ENCODE measurements at places on chromosomes 1 and 21. TPM values are rescaled to one million over a fixed set of nuclear protein-coding genes. Genes with fewer than 3 reads are reported as not detected.

AXDND1 gene
- not detected for total RNA-seq

ADCY10 gene
- total RNA-seq = 0.09 TPM

TSPAN2 gene
- total RNA-seq = 0.76 TPM

CACNA1S gene
- not detected for total RNA-seq

CSMD2 gene
- total RNA-seq = not detected

DNA sequence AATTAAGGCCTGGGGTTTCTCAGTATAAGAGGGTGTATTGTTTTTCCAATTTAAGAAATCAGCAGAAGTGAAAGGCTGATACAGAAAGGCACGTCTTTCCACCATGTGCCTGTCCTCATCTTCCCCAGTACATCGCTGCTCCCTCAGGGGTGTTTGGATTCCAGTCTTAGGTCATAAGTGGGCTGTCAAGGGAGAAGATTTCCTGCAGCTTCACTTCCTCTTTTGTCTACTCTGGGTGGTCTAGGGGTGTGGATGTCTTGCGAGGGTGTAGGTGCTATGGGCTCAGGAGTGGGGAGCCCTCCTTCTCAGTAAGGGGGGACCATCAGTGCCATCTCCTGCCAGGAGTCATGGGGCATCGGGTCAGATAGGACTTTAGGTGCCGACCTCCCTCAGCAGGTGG, 999.8 kb upstream of the NCAM2 start:
- H3K4me3 ChIP-seq = no peak overlapping the region
- H3K4me1 ChIP-seq = no peaks in the 10 kb centered on the region
- no peaks in the 10 kb centered on the region for H3K36me3 ChIP-seq

DNA sequence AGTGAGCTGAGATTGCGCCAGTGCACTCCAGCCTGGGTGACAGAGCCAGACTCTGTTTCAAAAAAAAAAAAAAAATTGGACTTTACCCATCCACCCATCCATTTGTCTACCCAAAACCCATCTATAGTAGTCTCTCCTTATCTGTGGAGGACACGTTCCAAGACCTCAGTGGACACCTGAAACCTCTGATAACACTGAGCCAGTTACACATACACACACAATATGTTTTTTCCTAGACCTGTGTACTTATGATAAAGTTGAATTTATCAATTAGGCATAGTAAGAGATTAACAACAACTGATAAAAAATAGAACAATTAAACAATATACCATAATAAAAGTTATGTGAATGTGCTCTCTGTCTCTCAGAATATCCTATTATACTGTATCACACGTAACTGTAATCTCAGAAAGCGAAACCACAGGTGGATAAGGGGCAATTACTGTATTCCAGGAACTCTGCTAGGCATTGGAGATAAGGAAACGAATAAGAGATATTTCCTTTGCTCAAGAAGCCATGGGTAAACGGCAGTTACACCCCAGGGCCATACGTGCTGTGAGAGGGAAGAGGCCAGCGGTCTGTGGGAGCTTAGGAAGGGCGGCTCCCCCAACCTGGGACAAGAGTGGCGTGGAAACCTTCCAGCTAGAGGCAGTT, 84.2 kb upstream of the DISP3 start:
- H3K36me3 ChIP-seq = no peaks in the 10 kb centered on the region
- no peak for DNase-seq
- H3K27ac ChIP-seq = no peak overlapping the region
- peaks cover 5% of the 10 kb centered on the region for H3K4me1 ChIP-seq
- no peak overlapping the region for H3K4me3 ChIP-seq
- H3K27me3 ChIP-seq = peaks cover 8% of the 10 kb centered on the region

DNA sequence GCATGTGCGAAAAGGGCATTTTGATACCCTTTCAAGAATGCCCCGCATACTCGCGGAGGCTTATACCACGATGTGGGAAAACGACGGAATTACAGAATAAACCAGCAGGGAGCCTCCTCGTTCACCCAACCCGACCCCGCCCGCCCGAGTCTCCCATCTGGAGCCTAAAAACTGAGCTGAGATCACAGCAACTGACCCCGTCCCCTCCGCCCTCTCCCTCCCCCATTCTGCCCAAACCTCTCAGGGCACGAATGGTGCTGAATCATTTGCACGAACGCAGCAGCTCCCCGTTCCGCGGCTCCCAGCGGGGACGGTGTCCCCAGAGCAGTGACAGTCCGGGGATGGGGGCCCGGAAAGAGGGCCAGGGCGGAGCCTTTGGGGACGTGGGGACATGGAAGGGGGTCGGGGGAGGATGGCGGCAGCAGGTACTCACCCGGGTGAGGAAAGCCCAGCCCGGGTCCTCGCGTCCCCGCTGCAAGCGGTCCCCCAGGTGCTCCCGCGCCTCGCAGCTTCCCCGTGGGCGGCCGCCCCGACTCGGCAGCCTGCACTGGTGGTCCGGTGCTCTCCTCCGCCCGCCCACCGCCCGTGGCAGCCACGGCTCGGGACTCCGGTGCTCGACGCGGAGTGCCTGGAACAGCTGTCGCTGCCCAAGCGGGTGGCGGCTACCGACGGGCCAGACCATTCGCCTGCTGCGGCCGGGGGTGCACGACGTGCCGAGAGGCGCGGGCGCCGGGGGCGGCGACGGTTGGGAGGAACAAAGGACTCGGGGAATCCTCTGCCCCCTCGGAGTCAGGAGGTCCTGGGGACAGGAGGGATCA, at the start of gene TTLL7:
Gene TTLL7, minus strand, starts transcription at position 635 of the 818 bp plus-strand sequence. CDS start 46,921 bp downstream, outside the sequence.
- peak; percentile 63 for DNase-seq
- H3K4me1 ChIP-seq = peaks cover 17% of the 10 kb centered on the region
- H3K27me3 ChIP-seq = peaks cover 60% of the 10 kb centered on the region

DNA sequence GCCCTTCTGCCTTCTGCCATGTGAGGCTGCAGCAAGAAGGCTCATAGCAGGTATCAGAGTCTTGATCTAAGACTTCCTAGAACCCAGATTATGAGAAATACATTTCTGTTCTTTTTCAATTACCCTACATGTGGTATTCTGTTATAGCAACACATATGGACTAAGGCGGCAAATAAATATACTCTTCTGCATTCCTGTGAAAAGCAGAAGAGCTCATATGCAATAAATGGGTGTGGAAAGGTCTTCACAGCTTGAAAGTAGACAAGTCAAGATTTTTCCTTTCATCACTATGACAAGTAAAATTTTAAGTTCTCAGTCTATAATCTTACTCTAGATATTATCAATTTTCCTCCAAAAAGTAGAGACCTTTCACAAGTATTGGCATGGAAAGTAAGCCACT, 36.6 kb downstream of the TNFSF18 start:
- H3K27ac ChIP-seq = no peak overlapping the region
- no peaks in the 10 kb centered on the region for H3K4me1 ChIP-seq
- DNase-seq = no peak
- H3K4me3 ChIP-seq = no peak overlapping the region
- H3K36me3 ChIP-seq = no peaks in the 10 kb centered on the region
- H3K27me3 ChIP-seq = peaks cover 13% of the 10 kb centered on the region

DNA sequence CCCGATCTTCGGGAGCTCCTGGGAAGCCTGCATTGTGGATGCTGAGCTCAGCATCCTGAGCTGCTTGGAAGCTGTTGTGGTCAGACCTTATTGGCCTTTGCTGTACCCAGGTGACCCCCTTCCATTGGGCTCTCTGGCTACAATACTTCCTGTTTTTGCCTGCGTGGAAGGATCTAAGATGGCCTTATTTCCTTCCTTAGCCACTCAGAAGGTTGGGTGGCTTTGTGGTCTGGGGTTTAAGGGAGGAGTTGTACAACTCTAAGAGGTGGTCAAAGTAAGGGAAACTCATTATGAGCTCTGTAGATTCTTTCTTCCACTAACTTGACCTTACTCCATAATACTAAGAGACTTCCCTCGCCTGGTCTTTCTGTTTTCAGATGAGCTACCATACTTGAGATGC, 17.7 kb downstream of the PFKFB2 start:
- no peaks in the 10 kb centered on the region for H3K36me3 ChIP-seq
- no peak overlapping the region for H3K27ac ChIP-seq
- peaks cover 15% of the 10 kb centered on the region for H3K27me3 ChIP-seq
- H3K4me1 ChIP-seq = peaks cover 17% of the 10 kb centered on the region
- no peak for DNase-seq

DNA sequence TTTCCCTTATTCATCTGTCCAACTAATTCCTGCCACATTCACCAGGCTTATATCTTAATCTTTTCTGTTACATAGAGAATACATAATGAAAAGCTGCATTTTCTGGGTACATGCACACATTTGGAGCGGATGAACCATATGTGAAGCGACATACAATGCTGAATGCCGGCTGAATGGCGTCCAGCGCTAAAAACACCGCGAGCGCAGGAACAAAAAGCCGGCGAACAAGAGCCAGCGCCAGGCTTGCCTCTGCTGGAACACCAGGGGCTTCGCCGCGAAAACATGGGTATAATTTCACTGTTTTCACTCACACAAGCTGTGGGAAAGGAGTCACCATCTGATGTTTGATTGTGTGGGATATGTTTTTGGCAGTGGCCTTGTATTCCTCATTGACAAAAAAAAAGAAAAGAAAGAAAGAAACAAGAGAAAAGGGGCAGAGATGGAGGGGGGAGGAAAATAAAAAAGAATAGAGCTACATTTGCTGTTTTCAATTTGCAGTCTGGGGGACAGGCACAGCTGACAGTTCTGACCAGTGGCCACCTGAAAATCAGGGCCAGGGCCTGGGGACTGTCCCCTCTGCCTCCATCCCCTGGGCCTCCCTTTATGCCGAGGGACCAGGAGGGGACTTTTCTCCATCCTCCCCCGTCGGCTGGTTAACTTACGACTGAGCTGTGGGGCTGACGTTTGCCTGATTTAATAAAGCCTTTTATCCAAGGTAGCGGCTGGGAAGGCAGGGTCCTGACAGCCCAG, 70.2 kb upstream of the OLIG2 start:
- peaks cover 57% of the 10 kb centered on the region for H3K27me3 ChIP-seq
- no peaks in the 10 kb centered on the region for H3K36me3 ChIP-seq
- DNase-seq = no peak
- no peaks in the 10 kb centered on the region for H3K4me1 ChIP-seq
- no peak overlapping the region for H3K4me3 ChIP-seq
- H3K27ac ChIP-seq = no peak overlapping the region

- H3K27ac ChIP-seq = no peak overlapping the region
- DNase-seq = no peak
- no peak overlapping the region for H3K4me3 ChIP-seq
- no peaks in the 10 kb centered on the region for H3K4me1 ChIP-seq
- H3K27me3 ChIP-seq = no peaks in the 10 kb centered on the region
These were observed 25.2 kb downstream of the VN1R5 start for GRCh38 chr1:247281001-247281574.

All from activated T-helper 2 cell treated with anti-CD3 and anti-CD28 coated beads, Interferon-gamma antibody, Interleukin-2, Interleukin-4, amounts not matched to agents 10 μg/mL and 5 μg/mL and 100 μg/mL, durations not matched to agents 14 hours and 24 hours and 36 hours (primary cell).